Neural progenitor cell (in vitro differentiated cells): ENCODE measurements at places on chromosomes 2 and 18. TPM values are rescaled to one million over a fixed set of nuclear protein-coding genes. Genes with fewer than 3 reads are reported as not detected.
A peak's percentile ranks its signal among the peaks of the same experiment; 100 is the strongest.

GRCh38 chr2:160197587-160197986 is 2.5 kb downstream of the ITGB6 start:
- H3K27ac ChIP-seq, result no peak overlapping the region
- no peak for DNase-seq

- no peaks in the 10 kb centered on the region for H3K27me3 ChIP-seq
- no peaks in the 10 kb centered on the region for H3K4me1 ChIP-seq
- H3K4me3 ChIP-seq, result no peak overlapping the region
- no peak for DNase-seq
- no peaks in the 10 kb centered on the region for H3K36me3 ChIP-seq
- H3K27ac ChIP-seq, result no peak overlapping the region
Observed at GRCh38 chr2:4695281-4695861, 992.0 kb downstream of the DCDC2C start.

GRCh38 chr2:127577973-127578372 is 42.5 kb downstream of the MYO7B start:
- no peak overlapping the region for H3K27ac ChIP-seq
- H3K4me3 ChIP-seq, result no peak overlapping the region
- no peak for DNase-seq
- H3K36me3 ChIP-seq, result no peaks in the 10 kb centered on the region

DNA sequence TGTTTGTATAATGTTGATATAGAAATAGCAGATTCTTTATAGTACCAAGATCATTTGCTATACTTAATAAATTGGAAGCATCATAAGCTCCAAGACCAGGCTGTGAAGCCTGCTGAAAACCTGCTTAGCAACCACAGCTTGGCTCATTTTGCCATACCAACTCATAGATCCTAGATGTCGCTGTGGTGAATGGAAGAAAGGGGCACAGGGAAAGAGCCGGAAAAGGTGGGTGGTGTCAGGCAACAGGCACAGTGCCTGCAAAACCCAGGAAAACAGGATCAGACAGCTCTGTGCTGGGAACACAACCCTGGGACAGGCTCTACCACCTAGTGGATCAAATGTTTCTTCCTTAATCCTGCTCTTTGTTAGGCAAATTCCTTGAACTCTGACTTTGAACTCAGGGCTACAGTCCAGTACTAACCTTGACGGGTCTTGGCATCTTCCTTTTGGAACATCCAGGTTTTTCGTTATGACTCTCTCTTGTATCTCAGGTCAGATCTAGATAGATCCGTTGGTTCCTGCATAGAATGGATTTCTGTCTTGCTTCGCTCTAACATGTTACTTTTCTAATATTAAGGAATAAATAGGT is 31.6 kb downstream of the TWSG1 start:
- H3K27ac ChIP-seq, result no peak overlapping the region
- no peaks in the 10 kb centered on the region for H3K27me3 ChIP-seq
- no peak overlapping the region for H3K4me3 ChIP-seq
- no peaks in the 10 kb centered on the region for H3K36me3 ChIP-seq
- DNase-seq, result peak; percentile 59
- no peaks in the 10 kb centered on the region for H3K4me1 ChIP-seq

DNA sequence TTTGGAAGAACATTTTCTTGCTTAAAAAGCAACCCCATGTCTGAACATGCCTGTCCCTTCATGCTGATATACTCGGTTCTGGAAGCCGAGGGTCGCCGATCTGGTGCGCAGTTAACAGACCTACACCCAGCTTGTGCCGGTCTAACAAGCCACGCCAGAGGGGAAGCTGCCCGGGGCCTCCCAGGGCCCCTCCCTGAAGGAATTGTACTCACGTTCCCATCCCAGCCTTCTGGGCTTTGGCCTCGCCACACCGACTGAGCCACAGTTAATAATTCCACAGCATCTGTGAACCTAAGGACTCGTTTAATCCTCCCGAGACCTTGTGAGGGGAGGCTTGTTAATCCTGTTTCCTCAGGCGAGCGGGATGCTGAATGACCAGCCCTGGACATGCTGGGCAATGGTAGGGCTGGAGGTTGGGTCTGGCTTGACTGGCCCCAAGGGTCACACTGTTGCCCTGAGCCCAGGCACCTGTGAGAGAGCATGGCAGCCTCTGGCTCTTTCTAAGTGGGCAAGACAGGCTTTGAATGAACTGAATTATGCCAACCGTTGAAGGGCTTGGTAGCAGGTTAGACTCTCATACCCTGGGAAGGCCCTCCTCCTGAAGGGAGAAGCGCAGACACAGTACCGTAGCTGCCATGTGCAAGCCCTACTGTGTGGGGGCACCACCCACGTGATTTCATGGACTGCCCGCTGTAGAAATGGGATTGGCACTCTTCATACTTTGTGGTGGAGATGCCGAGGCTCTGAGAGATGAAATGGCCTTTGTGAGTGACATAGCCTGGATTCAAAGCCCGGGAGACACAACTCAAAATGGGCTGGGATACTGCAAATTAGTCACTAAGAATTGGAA is 27.9 kb upstream of the ODC1 start:
- no peaks in the 10 kb centered on the region for H3K27me3 ChIP-seq
- no peak overlapping the region for H3K27ac ChIP-seq
- H3K36me3 ChIP-seq, result no peaks in the 10 kb centered on the region
- peaks cover 14% of the 10 kb centered on the region for H3K4me1 ChIP-seq
- H3K4me3 ChIP-seq, result no peak overlapping the region

The SERPINB4 gene
- total RNA-seq, result not detected in 2 replicates
